ENCODE measurements at places on chromosomes 12 and 14.

DNA sequence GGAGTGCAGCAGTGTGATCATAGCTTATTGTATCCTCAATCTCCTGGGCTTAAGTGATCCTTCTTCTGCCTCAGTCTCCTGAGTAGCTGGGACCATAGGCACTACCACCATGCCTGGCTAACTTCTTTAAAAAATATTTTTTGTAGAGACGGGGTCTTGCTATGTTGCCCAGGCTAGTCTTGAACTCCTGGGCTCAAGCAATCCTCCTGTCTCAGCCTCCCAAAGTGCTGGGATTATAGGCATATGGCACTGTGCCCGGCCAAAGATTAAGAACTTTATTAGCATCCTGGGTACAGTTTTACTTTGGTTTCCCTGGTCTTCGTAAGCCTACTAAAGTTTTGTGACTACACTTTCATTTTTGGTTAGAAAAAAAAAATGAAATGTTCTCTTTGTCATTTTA is 84.4 kb downstream of the ACADS start:
- no peak for DNase-seq

DNA sequence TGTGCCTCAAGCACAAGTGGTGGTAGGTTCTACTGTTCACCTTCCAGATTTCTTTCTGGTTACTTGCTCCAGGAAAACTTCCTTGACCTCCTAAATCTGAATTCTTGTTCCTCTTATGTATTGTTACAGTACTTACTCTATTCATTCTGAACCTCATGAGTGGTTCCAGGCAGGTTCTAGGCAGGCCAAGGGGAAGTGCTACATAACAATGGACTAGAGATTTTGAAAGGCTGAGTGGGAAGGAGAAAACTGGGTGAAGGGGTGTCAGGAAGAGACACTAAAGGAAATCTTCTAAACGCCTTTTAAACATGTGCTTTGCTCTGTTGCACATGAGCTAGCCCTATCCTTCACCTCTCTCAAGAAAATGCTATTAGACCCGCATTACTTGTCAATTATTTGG is 1.6 kb downstream of the YARS2 start:
- no peak for DNase-seq

DNA sequence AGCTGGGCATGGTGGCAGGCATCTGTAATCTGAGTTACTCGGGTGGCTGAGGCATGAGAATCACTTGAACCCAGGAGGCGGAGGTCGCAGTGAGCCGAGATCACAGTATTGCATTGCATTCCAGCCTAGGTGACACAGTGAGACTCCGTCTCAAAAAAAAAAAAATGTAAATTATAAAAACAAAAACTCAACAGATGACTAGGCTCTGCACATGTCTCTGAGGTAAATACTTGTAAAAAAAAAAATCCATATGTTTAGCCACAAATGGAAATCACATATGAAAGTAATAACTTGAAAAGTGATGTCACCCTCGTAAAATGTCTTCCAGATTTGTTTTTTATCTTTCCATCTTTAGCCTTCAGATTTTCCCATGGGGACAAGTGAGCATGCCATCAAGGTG is 85.0 kb downstream of the KICS2 start:
- DNase-seq, result no peak

DNA sequence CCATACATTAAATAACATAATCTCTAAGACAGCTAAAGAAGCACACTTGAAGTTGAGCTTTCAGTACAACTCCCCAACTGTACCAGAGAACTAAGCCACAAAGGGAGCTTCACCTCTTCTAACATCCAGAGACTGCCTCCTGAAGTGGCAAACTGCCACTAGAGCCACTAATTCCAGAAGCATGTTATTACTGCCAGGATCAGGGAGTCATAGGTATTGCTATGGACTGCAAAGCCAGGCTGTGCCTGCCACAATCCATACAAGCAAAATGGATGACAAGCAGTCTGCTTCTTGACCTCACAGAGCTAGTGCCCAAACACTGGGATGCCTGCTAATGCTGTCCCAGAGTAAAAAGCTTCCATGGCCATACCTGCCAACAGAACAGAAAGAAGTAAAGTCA is 160.1 kb downstream of the STXBP6 start:
- no peak for DNase-seq

DNA sequence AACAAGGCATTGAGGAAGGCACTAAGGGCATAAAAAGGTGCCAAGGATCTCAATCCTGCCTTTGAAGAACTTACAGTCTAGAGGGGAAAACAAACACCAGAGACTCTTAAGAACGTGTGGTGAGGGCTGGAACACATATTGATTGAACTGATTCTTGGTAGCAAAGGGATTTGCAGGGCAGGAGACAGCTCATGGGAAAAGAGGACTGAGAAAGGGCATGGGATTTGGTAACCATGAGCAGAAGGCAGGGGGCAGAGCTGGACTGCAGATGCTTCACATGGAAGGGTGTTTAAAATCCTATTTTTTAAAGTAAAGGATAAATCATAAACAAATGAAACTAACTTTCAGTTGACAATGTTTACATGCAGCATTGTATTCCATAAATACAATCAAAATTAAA is 203.1 kb downstream of the ITPR2 start:
- no peak for DNase-seq

- no peak for DNase-seq
These were observed 214.9 kb downstream of the KTN1 start for GRCh38 chr14:55794655-55795595.

GRCh38 chr12:67437011-67437410 is 167.9 kb downstream of the CAND1 start:
- no peak for DNase-seq

DNA sequence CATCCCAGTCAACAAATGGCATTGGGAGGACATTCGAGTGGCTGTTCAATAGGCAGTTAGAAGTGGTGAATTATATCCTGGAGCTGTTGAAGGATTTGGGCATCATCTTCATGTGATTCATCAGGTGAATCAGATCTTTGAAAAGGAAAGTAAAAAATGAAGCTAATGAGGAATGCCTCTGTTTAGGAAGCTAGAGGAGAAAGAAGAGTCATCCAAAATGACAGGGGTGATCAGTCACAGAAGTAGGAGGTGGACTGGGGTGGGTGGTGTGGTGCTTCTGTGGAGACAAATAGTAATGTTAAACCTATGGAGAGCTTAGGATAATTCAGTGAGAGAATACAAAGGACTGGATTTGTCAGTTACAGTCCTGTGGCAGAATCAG is 32.7 kb downstream of the DIP2B start:
- peak; percentile 53 for DNase-seq

DNA sequence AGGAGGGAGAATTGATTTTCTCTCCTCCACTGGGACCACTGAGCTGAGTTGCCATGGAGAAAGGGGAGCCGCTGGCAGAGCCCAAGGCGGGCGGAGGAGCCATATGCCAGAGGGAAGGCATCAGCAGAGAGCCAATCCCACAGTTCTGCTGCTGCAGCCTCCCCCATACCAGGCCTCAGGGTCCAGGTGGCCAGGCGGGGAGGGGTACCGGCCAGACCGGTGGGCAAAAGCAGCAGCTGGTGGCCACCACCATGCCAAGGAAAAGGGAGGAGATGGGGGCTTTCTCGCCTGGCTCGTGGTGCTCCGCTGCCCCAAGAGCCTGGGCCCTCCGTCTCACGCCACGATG is 72.8 kb downstream of the PITPNM2 start:
- DNase-seq, result no peak

- no peak for DNase-seq
These were observed 20.7 kb downstream of the PHLDA1 start for GRCh38 chr12:76010732-76011458.

GRCh38 chr14:103920981-103921854 is 7.0 kb upstream of the TDRD9 start:
- peak; percentile 94 for DNase-seq

- DNase-seq, result no peak
These were observed 54.6 kb upstream of the DICER1 start for GRCh38 chr14:95211721-95212504.

- DNase-seq, result no peak
These were observed 149.5 kb downstream of the SLC6A15 start for GRCh38 chr12:84763107-84763506.

GRCh38 chr14:68589447-68590200 is 203.2 kb downstream of the ZFP36L1 start:
- no peak for DNase-seq

DNA sequence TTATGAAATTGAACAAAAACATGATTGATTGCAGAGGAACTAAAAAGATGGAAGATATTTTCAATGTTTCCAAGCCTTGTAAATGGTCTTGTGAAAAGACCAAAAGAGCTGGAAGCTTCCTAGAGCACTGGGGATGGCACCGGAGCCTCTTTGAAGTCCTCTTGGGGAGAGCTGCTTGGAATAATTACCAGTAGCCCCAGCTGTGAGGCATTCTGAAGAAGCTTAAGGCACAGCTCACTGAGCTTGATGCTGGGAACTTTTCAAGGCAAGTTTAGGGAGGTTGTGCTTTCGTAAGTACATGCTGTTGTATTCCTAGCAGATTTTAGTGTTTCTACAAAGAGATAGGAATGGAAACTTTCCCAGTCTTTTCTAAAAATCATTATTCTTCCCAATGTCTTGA is 13.9 kb downstream of the PDZRN4 start:
- no peak for DNase-seq

DNA sequence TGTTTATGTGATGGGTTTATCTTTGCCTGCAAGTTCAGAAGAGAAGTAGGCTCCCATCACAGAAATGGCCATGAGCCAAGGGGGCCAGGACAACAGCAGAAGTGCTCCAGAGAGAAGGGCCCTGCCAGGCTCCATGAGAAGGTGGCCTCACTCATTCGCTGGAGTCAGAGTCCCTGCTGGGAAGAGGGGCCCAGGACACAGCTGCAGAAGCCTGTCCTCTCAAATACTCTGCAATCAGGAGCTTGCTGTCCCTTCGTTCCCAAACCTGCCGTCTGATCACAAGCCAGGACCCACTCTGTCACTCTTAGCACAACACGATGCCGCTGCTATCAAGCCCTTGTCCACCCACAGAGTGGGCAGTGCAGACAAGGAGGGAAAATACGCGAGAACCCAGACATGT is 306.2 kb upstream of the FKBP4 start:
- no peak for DNase-seq

DNA sequence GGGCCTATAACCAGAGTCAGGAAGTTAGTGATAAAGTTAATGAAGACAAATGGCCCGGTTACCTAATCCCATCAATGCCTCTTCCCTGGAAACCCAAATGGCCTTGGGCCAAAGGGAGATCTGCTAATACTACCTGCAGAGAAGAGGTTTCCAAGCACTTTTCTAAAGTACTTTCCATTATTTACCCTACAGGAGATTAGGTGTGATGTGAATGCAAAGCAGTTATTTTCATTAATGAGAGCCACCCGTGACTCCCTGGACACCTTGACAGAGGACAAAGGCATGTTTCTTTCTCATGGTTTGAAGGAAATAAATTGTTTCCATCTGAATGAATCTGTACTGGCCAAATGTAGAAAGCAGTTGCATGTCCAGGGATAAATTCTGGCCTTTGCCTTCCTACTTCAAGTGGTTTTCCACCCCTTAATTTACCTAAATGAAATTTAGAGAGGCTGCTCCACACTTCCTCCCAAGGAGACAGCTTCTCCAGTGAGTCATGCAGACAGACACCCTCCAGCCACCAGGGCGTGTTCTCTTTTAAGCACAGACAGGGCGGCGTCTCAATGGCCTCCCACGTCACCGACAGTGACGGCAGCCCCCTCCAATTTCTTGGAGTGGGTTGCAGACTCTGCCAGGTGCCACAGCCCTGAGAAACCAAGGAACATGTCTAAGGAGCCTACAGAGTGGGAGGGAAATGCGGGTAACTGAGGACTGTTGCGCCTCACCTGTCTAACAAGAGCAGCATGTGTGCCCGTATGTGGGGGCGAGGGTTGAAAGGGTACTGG is 43.9 kb upstream of the GNPNAT1 start:
- DNase-seq, result no peak

DNA sequence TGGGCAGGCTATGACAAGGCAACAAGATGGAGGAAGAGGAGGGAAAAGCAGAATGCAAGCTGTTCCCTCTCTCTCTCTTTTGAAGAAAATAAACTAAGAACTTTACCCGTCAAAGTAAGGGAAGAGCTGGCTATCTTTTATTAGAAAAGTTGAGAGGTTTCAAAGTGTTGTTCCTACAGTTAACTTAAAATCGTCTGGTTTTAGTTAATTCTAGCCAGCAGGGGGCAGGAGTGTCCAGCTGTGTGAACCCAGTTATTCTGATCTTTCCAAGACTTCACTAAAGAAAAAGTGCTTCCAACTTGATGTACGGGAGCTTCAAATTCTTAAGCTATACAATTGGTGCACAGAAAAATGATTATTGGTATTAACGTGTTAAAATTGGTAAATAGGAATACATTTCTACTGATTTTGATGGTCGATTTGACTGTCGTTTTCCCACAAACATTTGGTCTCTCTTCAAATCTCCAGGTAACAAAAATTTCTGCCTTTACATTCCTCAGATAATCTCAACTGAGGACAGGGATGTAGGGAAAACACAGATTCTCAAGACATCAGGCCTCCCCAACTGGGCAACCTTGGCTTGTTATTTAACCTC is 28.4 kb upstream of the MON2 start:
- peak; percentile 65 for DNase-seq

DNA sequence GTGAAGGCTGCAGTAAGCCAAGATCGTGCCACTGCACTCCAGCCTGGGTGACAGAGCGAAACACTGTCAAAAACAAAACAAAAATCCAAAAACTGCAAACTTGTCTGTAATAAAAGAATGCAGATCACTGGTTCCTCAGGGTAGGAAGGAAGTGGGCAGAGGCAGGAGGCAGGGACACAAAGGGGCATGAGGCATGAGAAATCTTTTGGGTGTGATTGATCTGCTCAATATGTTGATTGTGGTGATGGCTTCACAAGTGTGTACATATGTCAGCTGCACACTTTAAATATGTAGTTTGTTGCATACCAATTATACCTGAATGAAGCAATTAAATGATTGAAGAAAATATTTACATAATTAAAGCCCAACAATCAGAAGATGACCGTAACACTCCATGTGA is 117.6 kb downstream of the CMAS start:
- no peak for DNase-seq

- no peak for DNase-seq
These were observed 56.9 kb upstream of the CORO1C start for GRCh38 chr12:108788076-108788782.

GRCh38 chr14:51449681-51450080 is 202.0 kb upstream of the FRMD6 start:
- DNase-seq, result no peak

GRCh38 chr12:89111964-89112363 is 240.3 kb downstream of the DUSP6 start:
- no peak for DNase-seq

DNA sequence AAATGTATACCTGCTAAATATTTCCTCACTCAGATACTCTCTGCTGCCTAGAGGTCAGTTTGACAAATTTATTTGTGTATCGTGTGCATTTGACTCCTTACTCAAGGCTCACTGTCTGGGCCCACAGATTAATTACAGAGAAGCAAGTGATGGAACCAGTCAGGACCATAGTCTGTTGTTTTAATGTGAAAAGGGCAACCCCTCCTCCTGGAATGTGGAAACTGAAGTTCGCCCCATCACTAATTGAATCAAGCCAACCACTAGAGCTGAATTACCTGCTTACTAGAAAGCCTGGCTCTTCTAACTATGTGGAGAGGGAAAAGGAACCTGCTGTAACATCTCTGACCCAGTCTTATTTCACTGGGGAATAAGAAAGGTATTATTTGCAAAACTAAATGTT is 199.9 kb upstream of the KRR1 start:
- no peak for DNase-seq

- DNase-seq, result no peak
These were observed 184.7 kb downstream of the TMX1 start for GRCh38 chr14:51424561-51425251.

- no peak for DNase-seq
These were observed 161.3 kb downstream of the KITLG start for GRCh38 chr12:88418856-88419497.
